ENCODE measurements at places on chromosomes 12 and 14. TPM values are rescaled to one million over a fixed set of nuclear protein-coding genes. Genes with fewer than 3 reads are reported as not detected.

DNA sequence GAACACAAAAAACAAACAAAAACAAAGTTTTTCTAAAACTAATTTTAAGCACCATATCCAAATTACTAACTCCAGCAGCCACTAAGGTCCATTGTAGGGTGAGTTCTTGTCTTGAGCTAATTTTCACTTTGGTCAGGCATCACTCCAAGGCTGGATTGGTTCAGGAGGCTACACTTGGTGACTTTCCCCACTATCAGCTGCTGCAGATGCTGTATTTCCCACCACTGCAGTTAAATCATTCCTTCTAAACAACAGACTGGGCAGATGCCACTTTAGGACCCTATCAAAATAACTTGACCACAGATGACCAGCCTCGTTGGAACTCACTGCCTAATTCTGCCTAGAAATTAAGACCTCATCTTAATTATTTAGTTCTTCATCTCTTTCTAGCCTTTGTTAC, 140.5 kb downstream of the SLC16A7 start:
- H3K4me3 ChIP-seq, result no peak overlapping the region
- DNase-seq, result no peak
- no peaks in the 10 kb centered on the region for H3K4me1 ChIP-seq

Gene KRT79
- not detected for total RNA-seq

DNA sequence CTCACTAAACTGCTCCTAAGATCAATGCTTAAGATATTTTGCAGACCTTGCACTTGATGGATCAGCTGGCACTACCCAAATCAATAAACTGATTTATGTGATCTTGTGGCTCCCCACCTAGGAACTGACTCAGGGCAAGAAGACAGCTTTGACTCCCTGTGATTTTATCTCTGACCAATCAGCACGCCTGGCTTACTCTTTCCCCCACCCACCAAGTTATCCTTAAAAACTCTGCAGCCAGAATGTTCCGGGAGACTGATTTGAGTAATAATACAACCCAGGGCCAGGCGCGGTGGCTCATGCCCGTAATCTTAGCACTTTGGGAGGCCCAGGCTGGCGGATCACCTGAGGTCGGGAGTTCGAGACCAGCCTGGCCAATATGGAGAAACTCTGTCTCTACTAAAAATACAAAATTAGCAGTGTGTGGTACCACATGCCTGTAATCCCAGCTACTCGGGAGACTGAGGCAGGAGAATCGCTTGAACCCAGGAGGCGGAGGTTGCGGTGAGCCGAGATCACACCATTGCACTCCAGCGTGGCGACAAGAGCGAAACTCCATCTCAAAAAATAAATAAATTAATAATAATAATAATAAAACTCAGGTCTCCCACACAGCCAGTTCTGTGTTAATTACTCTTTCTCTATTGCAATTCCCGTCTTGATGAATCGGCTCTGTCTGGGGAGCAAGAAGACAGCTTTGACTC, 12.0 kb downstream of the MORN3 start:
- H3K27ac ChIP-seq, result peak overlapping the region; percentile 88
- no peaks in the 10 kb centered on the region for H3K27me3 ChIP-seq
- H3K36me3 ChIP-seq, result no peaks in the 10 kb centered on the region
- no peak for DNase-seq
- H3K4me1 ChIP-seq, result peaks cover 24% of the 10 kb centered on the region
- H3K4me3 ChIP-seq, result no peak overlapping the region

GRCh38 chr12:15928870-15929571, 17.9 kb downstream of the DERA start:
- no peaks in the 10 kb centered on the region for H3K4me1 ChIP-seq
- H3K4me3 ChIP-seq, result no peak overlapping the region
- no peaks in the 10 kb centered on the region for H3K36me3 ChIP-seq
- H3K27me3 ChIP-seq, result no peaks in the 10 kb centered on the region
- no peak overlapping the region for H3K27ac ChIP-seq

- H3K4me1 ChIP-seq, result peaks cover 23% of the 10 kb centered on the region
- H3K27ac ChIP-seq, result no peak overlapping the region
- H3K4me3 ChIP-seq, result no peak overlapping the region
- no peaks in the 10 kb centered on the region for H3K36me3 ChIP-seq
- peaks cover 12% of the 10 kb centered on the region for H3K27me3 ChIP-seq
These were observed 3.0 kb upstream of the CISTR start for GRCh38 chr12:53754633-53755264.

DNA sequence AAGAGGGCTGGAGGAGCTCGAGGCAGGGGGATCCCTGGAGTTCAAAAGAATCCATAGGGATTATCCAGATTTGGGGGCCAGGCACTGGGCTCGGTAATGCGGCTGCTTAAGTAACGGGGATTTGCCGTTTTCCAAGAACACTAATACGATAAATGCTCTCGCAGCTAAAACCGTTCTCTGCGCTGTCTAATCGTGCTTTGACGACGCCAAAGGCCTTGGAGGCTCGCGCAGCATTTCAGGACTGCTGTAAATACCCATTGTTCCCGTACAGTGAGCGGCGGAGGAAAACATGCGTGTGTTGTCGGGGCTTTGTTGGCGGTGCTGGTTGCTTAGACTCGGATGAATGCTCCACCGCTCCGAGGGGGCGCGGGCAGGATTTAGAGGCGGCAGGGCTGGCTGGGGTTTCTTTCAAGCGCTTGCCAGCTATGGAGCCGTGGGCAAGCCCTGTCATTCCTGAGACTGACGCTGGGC, 26.2 kb downstream of the DIO3 start:
- H3K27me3 ChIP-seq, result no peaks in the 10 kb centered on the region
- no peak overlapping the region for H3K4me3 ChIP-seq
- H3K4me1 ChIP-seq, result no peaks in the 10 kb centered on the region
- no peak overlapping the region for H3K27ac ChIP-seq
- no peaks in the 10 kb centered on the region for H3K36me3 ChIP-seq

Gene MED6
- 17.9 TPM for total RNA-seq

Measured in upper lobe of left lung (tissue), 6 donors.